ENCODE measurements at places on chromosomes 4 and X. TPM values are rescaled to one million over a fixed set of nuclear protein-coding genes. Genes with fewer than 3 reads are reported as not detected.
A peak's percentile ranks its signal among the peaks of the same experiment; 100 is the strongest.

- H3K4me1 ChIP-seq: no peaks in the 10 kb centered on the region
- peak overlapping the region; percentile 83 for H3K27ac ChIP-seq
- H3K4me3 ChIP-seq: peak overlapping the region; percentile 86
- no peaks in the 10 kb centered on the region for H3K36me3 ChIP-seq
- peak; percentile 45 for DNase-seq
Observed at GRCh38 chr4:138241281-138242075, 671 bp downstream of the SLC7A11 start.

- no peak overlapping the region for H3K4me3 ChIP-seq
- DNase-seq: no peak
- H3K27ac ChIP-seq: no peak overlapping the region
- H3K4me1 ChIP-seq: no peaks in the 10 kb centered on the region
- H3K27me3 ChIP-seq: no peaks in the 10 kb centered on the region
Observed at GRCh38 chr4:148078061-148078460, 346.2 kb downstream of the ARHGAP10 start.

GRCh38 chr4:173500841-173501591 is 29.0 kb downstream of the HAND2 start:
- no peak overlapping the region for H3K27ac ChIP-seq
- no peak for DNase-seq
- H3K4me1 ChIP-seq: no peaks in the 10 kb centered on the region
- no peaks in the 10 kb centered on the region for H3K36me3 ChIP-seq
- peaks cover 33% of the 10 kb centered on the region for H3K27me3 ChIP-seq

- no peaks in the 10 kb centered on the region for H3K27me3 ChIP-seq
- no peak overlapping the region for H3K27ac ChIP-seq
- H3K4me3 ChIP-seq: no peak overlapping the region
- peak; percentile 14 for DNase-seq
Observed at GRCh38 chrX:41785685-41786084, 61.7 kb downstream of the GPR82 start.

DNA sequence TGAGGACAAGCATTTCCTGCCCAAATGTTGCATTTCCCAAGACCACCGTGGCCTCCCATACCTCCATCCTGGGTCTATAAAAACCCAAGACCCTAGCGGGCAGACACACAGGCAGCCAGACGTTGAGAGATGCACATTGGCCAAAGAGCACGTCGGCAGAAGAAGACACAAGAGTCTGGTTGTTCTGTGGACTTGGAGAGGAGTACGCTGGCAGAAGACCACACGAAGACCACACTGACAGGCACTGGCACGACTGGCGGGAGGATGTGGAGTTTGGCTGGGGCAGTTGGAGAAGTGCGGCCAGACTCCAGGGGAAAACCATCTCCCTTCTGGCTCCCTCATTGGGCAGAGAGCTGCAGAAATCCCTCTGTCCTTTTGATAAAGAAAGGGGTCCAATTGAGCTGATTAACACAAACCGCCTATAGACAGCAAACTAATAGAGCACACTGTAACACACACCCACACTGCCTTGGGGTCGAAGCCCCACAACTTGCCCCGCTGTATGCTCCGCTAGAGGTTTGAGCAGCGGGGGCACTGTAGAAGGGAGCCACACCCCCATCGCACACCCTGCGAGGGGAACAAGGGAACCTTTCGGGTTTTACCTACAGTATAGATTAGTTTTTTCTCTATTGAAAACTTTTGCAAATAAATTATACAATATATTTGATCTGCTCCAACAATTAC is 376.7 kb upstream of the KLHL4 start:
- H3K27ac ChIP-seq: no peak overlapping the region
- no peak for DNase-seq
- no peaks in the 10 kb centered on the region for H3K27me3 ChIP-seq
- H3K4me1 ChIP-seq: no peaks in the 10 kb centered on the region

DNA sequence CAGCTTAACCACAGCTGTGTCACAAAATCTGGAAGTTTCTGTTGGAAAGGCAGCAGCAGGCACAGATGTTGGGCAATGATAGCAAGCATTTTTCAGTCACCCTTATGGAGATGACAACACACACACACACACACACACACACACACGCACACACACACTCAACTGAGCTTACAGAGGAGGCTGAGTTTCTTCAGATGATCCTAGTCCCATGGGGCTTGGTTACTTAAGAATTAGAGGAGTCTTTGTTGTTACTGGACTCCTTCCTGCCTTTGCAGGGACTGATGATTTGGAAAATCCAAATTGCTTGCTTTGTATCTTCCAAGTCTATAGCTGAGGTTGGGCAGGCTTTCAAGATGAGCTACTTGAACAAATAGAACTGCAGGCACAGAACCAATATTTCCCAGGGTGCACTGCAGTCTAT is 740.1 kb upstream of the PITX2 start:
- H3K27me3 ChIP-seq: no peaks in the 10 kb centered on the region
- no peak overlapping the region for H3K27ac ChIP-seq
- DNase-seq: peak; percentile 4
- H3K36me3 ChIP-seq: no peaks in the 10 kb centered on the region
- no peak overlapping the region for H3K4me3 ChIP-seq
- H3K4me1 ChIP-seq: no peaks in the 10 kb centered on the region

- H3K4me1 ChIP-seq: no peaks in the 10 kb centered on the region
- H3K36me3 ChIP-seq: no peaks in the 10 kb centered on the region
- no peaks in the 10 kb centered on the region for H3K27me3 ChIP-seq
- H3K27ac ChIP-seq: no peak overlapping the region
- no peak for DNase-seq
- no peak overlapping the region for H3K4me3 ChIP-seq
Observed at GRCh38 chrX:63930140-63930539, 145.1 kb upstream of the ARHGEF9 start.

The NLRP2B gene
- total RNA-seq: under 0.01 TPM
